ENCODE measurements at places on chromosomes 7 and 10. TPM values are rescaled to one million over a fixed set of nuclear protein-coding genes. Genes with fewer than 3 reads are reported as not detected.

DNA sequence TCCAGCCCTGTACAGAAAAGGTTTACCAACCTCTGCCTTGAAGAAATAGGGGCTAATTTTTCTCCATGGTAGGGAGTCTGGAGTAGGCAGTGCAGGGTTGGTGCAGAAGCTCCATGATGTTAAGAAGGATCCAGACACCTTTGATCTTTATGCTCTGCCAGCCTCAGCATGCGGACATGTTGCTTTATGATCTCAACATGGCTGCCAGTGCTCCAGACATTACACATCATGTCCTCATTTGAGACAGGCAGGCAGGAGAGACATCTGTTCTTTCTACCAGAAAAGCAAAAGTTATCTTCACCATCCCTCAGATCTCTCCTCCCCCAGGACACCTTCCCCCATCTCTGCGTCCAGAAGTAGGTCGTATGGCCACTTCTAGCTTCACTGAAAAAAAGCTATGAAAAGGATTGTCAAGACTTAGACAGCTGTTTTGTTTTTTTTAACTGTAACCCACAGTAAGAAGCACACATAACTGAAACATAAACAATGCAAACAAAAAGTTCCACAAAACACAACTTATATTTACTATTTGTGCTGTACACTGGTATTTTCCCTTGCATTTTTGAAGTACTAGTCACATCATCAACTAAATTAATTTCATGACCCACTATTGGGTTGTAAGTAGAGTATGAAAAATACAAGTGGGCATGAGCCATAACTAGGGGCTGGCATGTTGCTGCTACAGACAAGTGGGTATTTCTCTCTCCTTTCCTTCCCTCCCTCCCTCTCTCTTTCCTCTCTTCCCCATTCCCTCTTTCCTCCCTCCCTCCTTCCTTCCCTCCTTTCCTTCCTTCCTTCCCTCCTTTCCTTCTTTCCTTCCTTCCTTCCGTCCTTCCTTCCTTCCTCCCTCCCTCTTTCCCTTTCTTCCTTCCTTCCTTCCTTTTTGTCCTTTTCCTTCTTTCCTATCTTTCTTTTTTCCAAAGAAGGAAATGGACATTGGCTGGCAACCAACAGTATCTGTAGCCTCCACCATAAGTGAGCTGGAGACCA, 2.6 kb upstream of the RASSF4 start:
- H3K36me3 ChIP-seq: peaks cover 8% of the 10 kb centered on the region
- H3K27ac ChIP-seq: no peak overlapping the region
- no peak overlapping the region for H3K4me3 ChIP-seq
- DNase-seq: no peak
- H3K27me3 ChIP-seq: no peaks in the 10 kb centered on the region

DNA sequence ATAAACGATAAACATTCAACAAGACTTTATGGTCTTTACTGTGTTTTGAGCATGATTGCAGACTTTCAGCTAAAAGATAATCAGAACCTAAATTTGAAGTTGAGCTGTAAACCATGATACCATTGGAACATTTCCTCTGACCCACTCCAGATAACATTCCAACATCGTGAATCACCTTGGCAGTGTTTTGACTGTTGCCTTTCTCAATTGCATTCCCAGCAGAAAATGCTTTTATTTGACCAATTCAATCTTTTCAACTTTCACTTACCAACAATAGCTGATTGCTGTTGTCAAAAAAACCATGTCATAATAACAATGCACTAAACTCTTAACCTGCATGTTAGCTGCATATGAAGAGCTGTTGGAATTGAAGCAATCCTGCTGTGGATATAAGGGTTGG, 165.5 kb downstream of the MDFIC start:
- DNase-seq: no peak
- no peaks in the 10 kb centered on the region for H3K27me3 ChIP-seq
- H3K27ac ChIP-seq: no peak overlapping the region
- no peaks in the 10 kb centered on the region for H3K4me1 ChIP-seq
- H3K4me3 ChIP-seq: no peak overlapping the region

DNA sequence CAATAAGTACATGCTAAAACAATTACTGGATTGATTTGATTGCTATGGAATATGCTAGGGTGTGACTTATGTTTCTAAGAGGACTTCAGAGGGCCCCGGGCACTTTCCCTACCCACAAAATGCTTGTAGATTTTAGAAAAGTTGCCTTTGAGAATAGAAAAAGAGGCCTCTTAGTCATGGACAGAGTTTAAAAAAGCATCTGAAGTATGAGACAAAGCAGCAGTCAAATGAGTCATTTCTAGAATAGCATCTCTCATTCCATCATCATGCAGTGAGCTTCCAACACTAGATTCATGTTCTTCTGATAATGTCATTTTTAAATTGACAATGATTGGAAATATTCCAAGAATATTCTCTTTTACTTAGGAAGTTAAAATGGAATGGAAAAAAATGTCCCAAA, 675.1 kb upstream of the PCDH15 start:
- H3K27me3 ChIP-seq: no peaks in the 10 kb centered on the region
- H3K4me3 ChIP-seq: no peak overlapping the region
- no peaks in the 10 kb centered on the region for H3K4me1 ChIP-seq
- H3K36me3 ChIP-seq: no peaks in the 10 kb centered on the region
- no peak for DNase-seq

GRCh38 chr7:46912692-46913091, 669.2 kb downstream of the TNS3 start:
- H3K36me3 ChIP-seq: no peaks in the 10 kb centered on the region
- no peak for DNase-seq
- no peaks in the 10 kb centered on the region for H3K27me3 ChIP-seq
- H3K4me1 ChIP-seq: no peaks in the 10 kb centered on the region
- no peak overlapping the region for H3K27ac ChIP-seq

- no peak overlapping the region for H3K4me3 ChIP-seq
- H3K36me3 ChIP-seq: no peaks in the 10 kb centered on the region
- DNase-seq: no peak
- H3K27ac ChIP-seq: no peak overlapping the region
- H3K4me1 ChIP-seq: no peaks in the 10 kb centered on the region
- no peaks in the 10 kb centered on the region for H3K27me3 ChIP-seq
Measured at GRCh38 chr7:115827305-115828045, 203.1 kb downstream of the TFEC start.

GRCh38 chr7:79893991-79894390, 240.6 kb upstream of the GNAI1 start:
- H3K27ac ChIP-seq: no peak overlapping the region
- H3K4me3 ChIP-seq: no peak overlapping the region
- H3K27me3 ChIP-seq: no peaks in the 10 kb centered on the region
- no peaks in the 10 kb centered on the region for H3K4me1 ChIP-seq
- H3K36me3 ChIP-seq: no peaks in the 10 kb centered on the region
- no peak for DNase-seq

GRCh38 chr10:77091597-77092165, 545.9 kb downstream of the KCNMA1 start:
- H3K27ac ChIP-seq: no peak overlapping the region
- no peak overlapping the region for H3K4me3 ChIP-seq
- H3K4me1 ChIP-seq: no peaks in the 10 kb centered on the region
- DNase-seq: no peak
- H3K27me3 ChIP-seq: no peaks in the 10 kb centered on the region

DNA sequence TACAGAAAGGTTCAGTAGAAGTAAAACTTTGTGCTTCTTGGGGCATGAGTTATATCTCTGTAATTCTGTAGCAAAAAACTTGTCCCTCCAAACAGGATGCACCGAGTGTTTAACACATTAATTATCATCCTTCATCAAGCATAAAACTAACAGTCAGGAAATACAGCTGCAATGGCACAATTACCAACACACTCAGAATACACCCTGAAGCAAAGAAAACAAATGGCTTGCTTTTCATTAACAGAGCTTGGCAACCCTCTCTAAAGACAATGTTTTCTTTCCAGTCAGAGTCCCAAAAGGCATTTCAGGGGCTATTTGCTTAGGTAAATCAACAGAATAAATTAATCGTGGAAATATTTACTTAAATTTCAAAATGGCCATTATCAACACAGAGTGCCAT, 107.7 kb downstream of the ICA1 start:
- DNase-seq: no peak
- no peak overlapping the region for H3K4me3 ChIP-seq
- no peaks in the 10 kb centered on the region for H3K27me3 ChIP-seq
- peaks cover 6% of the 10 kb centered on the region for H3K4me1 ChIP-seq

- no peak for DNase-seq
- H3K27ac ChIP-seq: no peak overlapping the region
- no peaks in the 10 kb centered on the region for H3K36me3 ChIP-seq
- H3K4me1 ChIP-seq: no peaks in the 10 kb centered on the region
Measured at GRCh38 chr10:31739711-31740110, 188.9 kb downstream of the ARHGAP12 start.

- no peaks in the 10 kb centered on the region for H3K27me3 ChIP-seq
- no peaks in the 10 kb centered on the region for H3K4me1 ChIP-seq
- no peak overlapping the region for H3K4me3 ChIP-seq
- no peak for DNase-seq
- H3K27ac ChIP-seq: no peak overlapping the region
Measured at GRCh38 chr7:79211724-79212123, 241.7 kb downstream of the MAGI2 start.

DNA sequence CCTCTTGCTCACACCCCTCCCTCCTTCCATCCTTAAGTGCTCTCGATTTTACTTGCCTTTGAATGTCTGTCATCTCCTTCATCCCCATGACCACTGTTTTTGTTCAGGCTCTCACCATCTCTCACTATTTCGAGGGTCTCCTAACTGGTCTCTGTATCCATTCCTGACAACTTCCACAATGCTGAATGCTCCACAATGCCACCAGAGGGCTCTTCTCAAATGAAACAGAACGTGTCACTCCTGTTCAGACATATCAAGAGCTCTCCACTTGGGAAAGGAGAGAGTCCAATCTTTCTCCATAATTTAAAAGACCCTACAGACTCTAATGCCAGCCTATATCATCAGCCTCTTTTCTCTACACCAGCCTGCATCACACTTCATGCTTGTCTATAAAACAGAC, 9.0 kb upstream of the SLC13A1 start:
- H3K4me3 ChIP-seq: no peak overlapping the region
- no peaks in the 10 kb centered on the region for H3K4me1 ChIP-seq
- no peak overlapping the region for H3K27ac ChIP-seq
- DNase-seq: no peak
- H3K27me3 ChIP-seq: no peaks in the 10 kb centered on the region

DNA sequence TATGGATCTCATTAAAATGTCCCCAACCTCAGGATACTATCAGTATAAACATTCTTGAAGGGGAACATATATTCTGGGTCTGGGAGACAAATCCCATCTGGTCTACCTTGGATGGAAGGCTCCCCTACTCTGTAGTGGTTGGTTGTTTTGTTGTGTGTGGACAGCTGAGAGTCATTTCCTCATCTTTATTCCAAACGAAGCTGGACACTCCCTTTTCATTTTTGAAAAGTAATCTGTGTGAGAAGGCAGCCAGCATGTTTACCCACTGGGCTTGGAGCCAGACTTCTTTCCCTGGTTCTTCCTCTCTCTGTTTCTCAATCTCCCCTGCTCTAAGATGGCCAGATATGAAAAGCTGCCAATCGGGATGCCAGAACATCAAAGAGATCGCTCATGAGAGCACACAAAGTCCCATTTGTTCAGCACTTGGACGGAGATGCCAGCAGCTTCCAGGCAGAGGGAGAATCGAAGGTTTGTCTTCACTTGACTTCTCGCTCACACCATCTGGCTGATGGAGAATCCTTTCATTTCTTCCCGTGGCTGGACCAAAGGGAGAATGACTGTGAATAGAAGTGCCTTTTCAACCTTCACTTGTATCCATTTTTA, 108.1 kb upstream of the AGR3 start:
- no peaks in the 10 kb centered on the region for H3K36me3 ChIP-seq
- H3K27ac ChIP-seq: no peak overlapping the region
- no peak for DNase-seq
- no peaks in the 10 kb centered on the region for H3K4me1 ChIP-seq

GRCh38 chr10:72645263-72645858, 19.5 kb upstream of the MICU1 start:
- H3K27ac ChIP-seq: no peak overlapping the region
- no peak for DNase-seq
- H3K4me3 ChIP-seq: no peak overlapping the region
- no peaks in the 10 kb centered on the region for H3K27me3 ChIP-seq

GRCh38 chr10:66277481-66277880, 648.4 kb upstream of the LRRTM3 start:
- no peak for DNase-seq
- no peaks in the 10 kb centered on the region for H3K4me1 ChIP-seq
- H3K27me3 ChIP-seq: no peaks in the 10 kb centered on the region
- no peaks in the 10 kb centered on the region for H3K36me3 ChIP-seq
- no peak overlapping the region for H3K27ac ChIP-seq

CABCOCO1 gene
- total RNA-seq: not detected

AGR2 gene
- not detected for total RNA-seq

PIK3CG gene
- 64.9 TPM for total RNA-seq

ZNF479 gene
- not detected for total RNA-seq

CFTR gene
- not detected for total RNA-seq

Measured in natural killer cell (primary cell).